Occipital lobe (tissue), 3 donors: ENCODE measurements at places on chromosomes 3 and 15.

DNA sequence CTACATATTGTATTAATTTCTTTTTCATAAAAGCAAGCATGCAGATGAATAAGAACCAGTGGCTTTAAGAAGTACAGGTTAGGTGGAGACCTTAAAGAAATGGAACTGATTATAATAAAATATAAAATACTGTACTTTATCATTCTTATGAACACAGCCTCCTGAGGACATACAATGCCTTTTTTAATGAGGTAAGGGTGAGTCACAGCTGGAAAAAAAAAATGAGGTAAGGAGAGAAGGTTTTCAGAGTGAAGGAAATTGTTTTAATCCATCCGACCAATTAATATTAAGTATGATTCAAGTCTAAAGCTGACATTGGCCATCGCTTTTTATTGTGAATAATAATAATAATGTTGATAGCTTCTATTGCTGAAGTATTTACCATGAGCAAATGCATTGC is 170.3 kb upstream of the SOX2 start:
- no peak for DNase-seq

DNA sequence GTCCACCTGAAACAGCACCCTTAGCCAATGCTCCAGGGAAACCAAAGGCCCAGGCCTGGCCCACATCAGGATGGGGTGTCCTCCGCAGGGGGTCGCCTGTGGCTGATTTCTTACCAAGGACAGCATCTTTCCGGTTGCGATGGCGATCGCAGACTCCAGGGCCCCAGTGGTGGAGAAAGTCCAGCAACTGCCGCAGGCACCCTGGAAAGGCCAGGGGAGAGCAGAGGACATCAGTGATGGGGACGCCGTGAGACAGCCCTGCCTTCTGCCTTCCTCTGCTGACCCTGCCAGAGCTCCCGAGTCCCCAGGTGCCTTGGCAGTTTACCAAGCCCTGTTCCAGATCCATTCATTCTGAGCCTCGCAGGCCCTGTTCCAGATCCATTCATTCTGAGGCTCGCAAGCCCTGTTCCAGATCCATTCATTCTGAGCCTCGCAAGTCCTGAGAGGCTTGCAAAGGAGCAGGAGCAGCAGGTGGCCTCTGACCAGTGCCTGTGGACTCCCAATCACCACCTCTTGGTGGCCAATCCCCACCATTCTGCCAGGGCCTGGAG is 12.5 kb downstream of the CTSH start:
- DNase-seq, result no peak

DNA sequence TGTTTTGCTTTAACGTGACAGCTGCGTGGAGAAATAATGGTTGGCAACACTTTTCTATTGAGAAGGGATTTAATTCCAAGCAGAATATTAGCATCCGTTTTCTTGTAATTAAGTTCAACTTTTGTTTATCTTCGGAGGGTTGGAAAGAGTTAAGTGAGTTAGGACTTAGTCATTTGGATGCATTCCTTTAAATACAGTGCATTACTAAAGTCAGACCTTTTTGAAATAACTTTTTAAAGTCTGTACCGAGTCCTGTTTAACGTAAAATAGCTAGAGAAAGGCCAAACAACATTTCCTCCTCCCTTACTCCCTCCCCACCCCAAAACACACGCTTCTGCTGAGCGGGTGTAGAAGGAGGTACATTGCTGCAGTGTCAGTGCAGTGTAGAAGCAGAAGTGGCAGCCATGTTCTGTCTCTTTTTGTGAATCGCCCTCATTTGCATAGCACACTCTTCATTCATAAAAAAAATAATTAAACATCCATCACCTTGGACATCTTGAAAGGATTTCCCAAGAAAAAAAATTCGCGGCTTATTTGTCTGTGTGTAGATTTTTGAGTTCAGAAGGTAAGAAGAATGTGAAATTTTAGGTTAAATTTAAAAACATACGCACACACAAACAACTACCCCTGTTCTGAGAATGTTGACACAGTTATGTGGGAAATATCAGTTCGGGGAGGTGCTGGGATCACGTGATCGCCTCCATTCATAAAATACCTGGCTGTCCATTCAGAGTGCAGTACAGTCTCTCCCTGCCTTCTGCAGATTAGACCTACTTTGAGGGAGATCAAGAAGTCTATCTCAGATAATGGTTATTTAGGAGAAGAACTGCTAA is 1.6 kb downstream of the SPRED1 start:
- DNase-seq, result peak; percentile 34

DNA sequence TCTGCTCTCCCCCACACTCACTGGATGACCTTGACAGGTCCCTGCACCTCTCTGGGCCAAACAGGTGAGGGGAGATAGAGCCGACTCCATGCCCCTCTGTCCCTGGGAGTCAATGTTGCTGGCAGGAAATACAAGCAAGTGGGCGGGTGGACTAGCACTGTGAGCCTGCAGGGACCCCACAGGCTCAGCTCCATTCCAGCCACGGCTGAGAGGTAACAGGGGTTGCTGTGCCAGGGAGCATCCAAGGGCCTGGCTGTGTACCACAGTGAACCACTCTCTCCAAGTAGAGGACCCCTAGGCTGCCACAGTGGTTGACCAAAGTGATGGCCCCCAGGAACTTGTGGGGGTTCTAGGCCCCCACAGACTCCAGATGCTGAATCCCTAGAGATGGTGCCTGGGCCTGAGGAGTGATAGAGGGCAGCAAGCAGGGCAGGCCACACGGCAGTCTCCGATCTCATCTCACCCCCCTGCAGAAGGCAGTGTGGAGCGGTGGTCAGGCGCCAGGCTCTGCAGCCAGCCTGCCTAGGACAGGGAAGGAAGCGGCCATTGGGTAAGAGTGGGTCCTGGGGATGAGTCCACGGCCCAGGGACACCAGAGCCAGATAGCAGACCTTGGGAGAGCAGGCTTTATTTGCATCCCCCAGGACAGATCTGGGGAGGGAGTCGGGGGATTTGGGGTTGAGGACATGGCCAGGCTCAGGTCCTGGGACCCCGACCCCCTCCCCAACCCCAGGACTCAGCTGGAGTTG is 3.2 kb downstream of the TNNC1 start:
- no peak for DNase-seq

- no peak for DNase-seq
Measured at GRCh38 chr15:40338041-40338657, 2.6 kb downstream of the CCDC9B start.

GRCh38 chr15:64950888-64951287 is 38.8 kb downstream of the SPG21 start:
- no peak for DNase-seq

- DNase-seq, result no peak
Measured at GRCh38 chr15:49715211-49715610, 94.4 kb downstream of the DTWD1 start.

DNA sequence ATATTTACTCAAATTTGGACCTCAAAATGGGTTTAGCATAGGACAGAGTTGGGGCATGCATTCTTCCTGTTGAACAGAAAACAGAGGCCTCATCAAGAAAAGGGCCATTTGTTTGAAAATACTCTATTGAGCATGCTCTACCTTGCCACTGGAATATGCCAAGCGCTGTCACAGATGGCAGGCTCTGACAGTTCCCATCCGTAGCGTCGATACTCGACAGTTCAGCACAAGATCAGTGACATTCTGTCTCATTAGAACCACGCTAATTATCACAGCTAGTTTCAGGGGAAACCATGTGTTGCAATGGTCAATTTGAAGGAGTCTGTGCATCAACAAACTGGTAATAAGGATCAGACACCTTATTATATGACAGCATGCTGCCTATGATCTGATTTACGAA is 54.5 kb downstream of the SATB1 start:
- no peak for DNase-seq

DNA sequence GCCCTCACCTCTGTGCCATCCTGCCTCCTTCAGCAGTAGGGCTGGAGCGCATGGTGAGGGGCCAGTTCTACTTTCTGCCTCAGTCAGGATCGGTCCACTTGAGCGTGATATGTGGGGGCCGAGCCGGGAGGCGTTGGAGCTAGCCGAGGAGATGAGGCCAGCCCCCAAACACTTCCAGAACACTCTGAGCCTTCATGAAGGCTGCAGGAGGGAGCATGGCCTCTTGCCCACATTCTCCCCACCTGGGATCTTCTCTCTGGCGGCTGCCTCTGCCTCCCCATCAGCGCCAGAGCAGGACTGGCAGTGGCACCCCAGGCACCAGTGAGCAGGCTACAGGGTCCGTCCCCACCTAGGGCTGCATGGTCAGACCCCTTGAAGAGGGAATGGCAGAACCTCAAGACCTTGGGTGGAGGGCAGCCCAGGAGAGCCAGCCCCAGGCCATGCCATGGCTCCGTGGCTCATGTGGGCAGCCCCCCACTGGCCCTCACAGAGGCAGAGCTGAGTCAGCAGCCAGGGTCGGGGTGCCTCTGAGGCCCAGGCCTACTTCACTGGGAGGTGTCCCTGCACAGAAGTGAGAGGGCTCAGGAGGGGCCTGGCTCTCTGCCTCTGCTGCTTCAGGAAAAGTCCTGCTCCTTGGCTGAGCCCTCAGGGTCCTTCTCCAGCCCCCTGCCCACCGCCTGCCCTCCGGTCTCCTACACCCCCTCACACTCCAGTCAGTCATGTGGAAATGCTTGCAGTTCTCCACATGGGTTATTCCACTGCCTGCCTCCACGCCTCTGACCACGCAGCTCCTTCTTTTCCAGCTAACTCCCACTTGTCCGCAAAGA is 28.1 kb upstream of the CYP11A1 start:
- DNase-seq, result no peak

GRCh38 chr15:41231422-41232226 is 556 bp downstream of the CHP1 start:
- no peak for DNase-seq

GRCh38 chr3:79380581-79380980 is 387.2 kb downstream of the ROBO1 start:
- DNase-seq, result no peak

DNA sequence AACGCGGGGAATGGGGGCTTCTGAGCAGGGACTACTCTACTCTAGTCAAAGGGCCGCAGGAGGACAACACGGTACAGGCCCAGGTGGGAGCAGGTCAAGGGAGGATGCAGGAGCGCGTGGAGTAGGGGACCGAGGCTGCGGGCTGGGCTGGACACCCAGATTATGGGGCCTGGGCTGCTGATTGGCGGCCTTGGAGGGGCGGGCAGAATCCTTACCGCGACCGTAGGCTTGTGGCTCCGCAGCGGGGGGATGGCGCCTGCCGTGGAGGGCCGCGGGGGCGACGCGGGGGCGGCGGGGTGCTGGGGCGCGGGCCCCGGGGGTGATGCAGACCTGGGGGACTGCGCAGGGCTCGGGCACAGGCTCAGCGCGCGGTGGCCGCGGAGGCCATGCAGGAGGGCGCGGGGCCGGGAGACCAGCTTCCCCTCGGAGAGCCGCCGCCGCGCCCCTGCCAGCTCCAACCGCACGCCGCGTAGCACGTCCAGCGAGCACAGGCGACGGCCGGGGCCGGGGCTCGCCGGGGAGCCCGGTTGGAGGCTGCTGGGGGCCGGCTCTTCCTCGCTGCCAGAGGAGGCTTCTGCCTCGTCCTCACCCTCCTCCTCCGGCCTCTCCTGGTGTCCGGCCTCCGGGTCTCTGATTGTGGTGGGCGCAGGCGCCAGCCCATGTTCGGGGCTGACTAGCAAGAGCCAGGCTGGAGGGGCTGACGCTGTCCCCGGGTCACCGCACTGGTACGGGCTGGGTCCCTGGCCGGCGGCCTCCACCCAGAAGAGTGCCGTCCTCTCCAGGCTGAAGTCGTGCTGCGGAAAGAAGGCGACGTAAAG is 12.9 kb downstream of the UBAP1L start:
- no peak for DNase-seq

DNA sequence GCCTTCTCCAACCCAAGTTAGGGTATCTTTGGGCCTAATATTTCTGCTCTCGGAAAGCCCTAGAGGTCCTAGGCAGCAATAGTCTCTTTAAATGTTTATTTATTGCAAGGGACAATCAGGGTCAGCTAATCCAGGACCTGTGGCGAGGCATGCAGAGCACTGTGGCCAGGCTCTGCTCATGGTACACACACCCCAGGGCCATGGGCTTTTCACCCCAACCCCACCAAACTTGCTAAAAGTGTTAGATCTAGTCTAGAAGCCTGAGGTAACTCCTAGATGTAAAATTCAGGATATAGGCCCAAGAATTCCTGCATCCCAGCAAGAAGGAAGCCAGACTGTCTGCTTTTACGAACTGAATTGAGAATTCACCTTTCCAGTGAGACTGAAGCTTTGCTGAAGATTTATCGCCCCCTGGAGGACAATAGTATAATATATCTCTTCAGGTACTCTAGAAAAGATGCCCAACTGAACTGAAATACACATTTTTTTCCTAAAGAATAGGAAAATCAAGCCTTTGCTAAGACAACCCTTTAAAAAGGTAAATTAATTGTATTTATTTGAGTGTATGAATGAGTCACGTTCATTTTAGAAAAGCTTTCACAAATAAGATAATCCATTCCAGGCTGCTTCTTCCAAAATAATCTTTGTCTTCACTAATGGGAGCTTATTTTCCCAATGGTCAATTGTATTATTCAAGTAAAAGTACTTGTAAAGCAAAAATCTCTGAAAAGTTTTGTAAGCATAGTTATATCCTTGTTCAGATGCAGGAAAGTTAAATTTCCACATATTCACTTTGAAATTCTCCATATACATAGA is 89.8 kb downstream of the LRRC3B start:
- DNase-seq, result no peak

- DNase-seq, result no peak
Measured at GRCh38 chr15:67080118-67080899, 14.9 kb downstream of the SMAD3 start.

GRCh38 chr15:40630313-40630712 is 36.3 kb downstream of the KNL1 start:
- no peak for DNase-seq

- DNase-seq, result no peak
Measured at GRCh38 chr3:80007522-80007921, 239.7 kb upstream of the ROBO1 start.

DNA sequence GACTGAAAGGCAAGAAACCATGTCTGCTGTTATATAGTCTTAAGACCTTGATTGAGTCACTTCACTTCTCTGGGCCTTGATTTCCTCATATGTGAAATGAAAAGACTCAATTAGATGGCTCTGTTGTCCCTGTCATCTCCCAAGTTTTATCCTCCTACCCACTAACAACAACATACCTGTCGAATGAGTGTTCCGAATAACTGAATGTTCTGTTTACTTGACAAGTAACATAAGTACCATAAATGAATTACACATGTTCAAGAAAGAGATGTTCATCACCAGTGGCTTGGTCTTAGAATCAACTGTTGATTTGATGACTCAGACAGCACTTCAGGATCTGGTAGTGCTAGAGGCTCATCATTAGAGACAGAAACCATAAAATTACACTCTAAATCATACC is 311.7 kb downstream of the VPS13C start:
- DNase-seq, result no peak

- no peak for DNase-seq
Measured at GRCh38 chr3:142705198-142705597, 18.6 kb upstream of the TRPC1 start.

GRCh38 chr15:50971115-50971514 is 62.6 kb downstream of the AP4E1 start:
- DNase-seq, result no peak

GRCh38 chr3:185631108-185631507 is 45.0 kb downstream of the SENP2 start:
- DNase-seq, result no peak

DNA sequence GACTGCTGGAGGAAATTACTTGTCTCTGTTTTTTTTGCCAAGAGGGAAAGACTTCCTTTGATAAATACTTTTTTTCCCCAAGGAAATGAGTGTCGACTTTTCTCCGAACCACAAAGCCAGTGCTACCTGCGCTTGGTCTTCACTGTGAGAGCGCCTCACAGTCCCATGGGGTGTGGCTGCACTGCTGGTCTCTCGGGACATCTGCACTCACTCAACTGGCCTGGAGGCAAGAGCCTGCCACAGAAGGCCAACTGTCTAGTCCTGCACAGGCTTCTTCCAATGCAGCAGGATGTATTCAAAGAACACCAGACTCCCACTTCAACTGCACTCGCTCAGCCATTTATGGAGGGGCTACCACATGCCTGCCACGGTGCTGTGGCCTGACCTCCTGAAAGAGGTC is 40.6 kb upstream of the CGNL1 start:
- no peak for DNase-seq
